ENCODE measurements at places on chromosomes 2 and 18. TPM values are rescaled to one million over a fixed set of nuclear protein-coding genes. Genes with fewer than 3 reads are reported as not detected.

- no peak for DNase-seq
Observed at GRCh38 chr2:48781366-48781765, 25.8 kb upstream of the LHCGR start.

- peak; percentile 34 for DNase-seq
Observed at GRCh38 chr2:12718015-12718671, 1.4 kb downstream of the TRIB2 start.

- DNase-seq, result no peak
Observed at GRCh38 chr2:179703702-179704101, 157.7 kb downstream of the ZNF385B start.

DNA sequence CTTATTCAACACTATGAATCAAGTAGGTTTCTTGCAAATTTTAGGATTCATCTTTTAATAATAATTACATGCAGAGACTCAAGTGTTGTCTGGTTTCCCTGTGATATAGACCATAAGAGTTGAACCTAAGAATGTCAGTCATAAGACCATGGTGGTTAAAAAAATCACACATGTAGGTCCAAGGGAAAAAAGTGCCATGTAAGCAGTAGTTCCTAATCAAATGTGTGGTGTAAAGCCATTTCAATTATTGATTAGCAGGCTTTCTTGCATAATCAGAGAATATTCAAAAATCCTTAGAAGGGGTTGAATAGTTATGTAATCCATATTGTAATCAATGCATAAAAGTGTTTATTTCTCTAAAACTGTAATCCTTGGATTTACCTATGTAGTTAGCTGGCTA, 93.8 kb downstream of the DCC start:
- DNase-seq, result no peak

The LOXL3 gene
- total RNA-seq, result 4.7 TPM

The GPR45 gene
- total RNA-seq, result not detected

The RTP5 gene
- total RNA-seq, result not detected

All from colonic mucosa (tissue), 4 donors.